ENCODE measurements at places on chromosomes 2 and 18.

GRCh38 chr18:47574966-47575365 is 323.5 kb upstream of the SKOR2 start:
- DNase-seq = no peak

- no peak for DNase-seq
These were observed 168.6 kb upstream of the SMAD7 start for GRCh38 chr18:49119401-49119800.

- DNase-seq = no peak
These were observed 43.2 kb downstream of the TSHZ1 start for GRCh38 chr18:75253784-75254183.

DNA sequence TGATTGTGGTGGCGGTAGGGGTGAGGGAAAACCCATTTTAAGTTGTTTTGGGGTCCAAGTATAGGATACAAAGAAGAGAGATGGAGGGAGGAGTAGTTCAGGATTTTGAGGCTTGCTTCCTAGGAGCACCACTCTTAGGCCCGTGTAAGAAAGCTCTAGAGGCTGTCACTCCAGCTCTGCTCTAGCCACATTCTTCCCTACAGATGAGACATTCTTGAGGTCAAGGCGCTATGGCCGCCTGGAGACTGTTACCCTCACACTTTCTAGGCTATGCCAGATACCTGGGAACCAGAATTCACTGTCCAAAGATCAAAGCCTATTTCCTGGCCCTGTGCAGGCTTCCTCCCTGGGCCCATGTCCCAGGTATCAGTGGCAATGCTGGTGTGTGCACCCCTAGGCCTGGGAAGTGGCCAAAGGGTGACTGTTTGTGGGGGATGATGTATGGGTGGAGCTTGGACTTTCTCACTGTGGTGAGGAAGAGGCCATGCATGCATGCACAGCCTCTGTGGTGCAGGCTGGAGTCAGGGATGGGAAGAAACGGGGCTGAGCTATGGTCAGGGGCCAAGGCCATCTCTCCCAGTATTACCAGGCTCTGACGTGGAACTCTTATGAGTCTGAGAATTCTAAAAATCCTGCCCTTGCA is 7.0 kb upstream of the TTL start:
- no peak for DNase-seq

DNA sequence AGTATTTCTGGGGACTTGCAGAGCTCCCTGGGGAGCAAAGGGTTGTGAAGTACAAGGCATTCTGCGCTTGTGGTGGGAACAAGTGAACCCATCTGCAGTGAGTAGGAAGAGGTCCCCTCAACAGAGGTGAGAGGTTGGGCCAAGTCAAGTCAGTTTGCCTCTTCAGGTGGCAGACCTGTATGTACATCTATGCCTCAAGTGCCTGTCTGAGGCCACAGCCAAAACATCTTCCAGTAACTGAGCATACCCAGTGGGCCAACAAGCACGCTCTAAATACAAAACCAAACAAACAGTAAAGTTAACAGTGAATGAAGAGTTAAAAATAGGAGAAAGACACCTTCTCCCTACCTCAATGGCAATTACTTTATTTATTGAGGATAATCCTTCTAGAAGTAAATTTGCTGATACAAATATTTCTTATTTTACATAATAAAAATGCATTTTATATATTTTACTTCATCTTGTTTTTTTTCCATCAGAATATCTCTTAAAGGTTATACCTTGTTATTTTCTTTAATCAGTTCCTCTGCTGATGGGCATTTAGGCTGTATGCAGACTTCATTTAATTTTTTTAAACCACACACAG is 2.5 kb downstream of the GYPC start:
- DNase-seq = no peak

GRCh38 chr18:70332694-70333093 is 43.8 kb downstream of the SOCS6 start:
- DNase-seq = no peak

DNA sequence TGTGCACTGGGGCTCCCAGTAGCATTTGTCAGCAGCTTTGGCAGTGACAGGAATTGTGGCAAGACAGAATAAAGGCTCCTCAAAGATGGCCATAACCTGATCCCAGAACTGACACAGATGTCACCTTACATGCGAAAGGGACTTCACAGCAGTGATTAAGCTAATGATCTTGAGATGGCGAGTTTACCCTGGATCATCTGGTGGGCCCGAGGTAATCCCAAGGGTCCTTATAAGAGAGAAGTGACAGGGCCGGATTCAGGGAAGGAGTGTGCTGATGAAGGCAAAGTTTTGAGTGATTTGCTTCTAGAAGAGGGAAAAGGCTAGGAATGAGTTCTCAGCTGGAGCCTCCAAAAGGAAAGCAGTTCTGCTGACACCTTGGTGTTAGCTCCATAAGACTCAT is 333.9 kb downstream of the LPIN1 start:
- no peak for DNase-seq
